A549 (cell line): ENCODE measurements at places on chromosomes 7 and 10.

GRCh38 chr7:37287131-37287855 is 161.4 kb downstream of the ELMO1 start:
- no peak for DNase-seq

- no peak for DNase-seq
Measured at GRCh38 chr10:130867446-130868194, 443.9 kb downstream of the TCERG1L start.

GRCh38 chr7:17988858-17989257 is 38.8 kb downstream of the PRPS1L1 start:
- no peak for DNase-seq

DNA sequence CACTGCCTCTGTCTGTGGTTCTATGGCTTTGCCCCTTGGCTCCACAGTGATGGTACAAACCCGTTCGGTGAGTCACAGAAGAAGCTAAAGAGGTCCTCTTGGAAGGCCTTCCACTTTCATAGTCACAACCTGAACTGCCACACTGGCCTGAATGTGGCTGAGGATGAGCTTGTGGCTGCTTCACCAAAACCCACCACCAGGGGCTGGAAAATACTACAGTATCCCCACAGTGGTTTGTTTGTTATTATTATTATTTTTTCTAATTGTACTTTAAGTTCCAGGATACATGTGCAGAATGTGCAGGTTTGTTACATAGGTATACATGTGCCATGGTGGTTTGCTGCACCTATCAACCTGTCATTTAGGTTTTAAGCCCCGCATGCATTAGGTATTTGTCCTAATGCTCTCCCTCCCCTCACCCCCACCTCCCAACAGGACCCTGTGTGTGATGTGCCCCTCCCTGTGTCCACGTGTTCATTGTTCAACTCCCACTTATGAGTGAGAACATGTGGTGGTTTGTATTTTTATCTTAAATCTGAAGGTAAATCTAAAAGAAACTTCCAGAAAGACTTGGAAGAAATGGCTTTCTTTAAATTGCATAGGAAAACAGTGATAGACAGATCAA is 160.8 kb upstream of the NPSR1 start:
- peak; percentile 15 for DNase-seq

DNA sequence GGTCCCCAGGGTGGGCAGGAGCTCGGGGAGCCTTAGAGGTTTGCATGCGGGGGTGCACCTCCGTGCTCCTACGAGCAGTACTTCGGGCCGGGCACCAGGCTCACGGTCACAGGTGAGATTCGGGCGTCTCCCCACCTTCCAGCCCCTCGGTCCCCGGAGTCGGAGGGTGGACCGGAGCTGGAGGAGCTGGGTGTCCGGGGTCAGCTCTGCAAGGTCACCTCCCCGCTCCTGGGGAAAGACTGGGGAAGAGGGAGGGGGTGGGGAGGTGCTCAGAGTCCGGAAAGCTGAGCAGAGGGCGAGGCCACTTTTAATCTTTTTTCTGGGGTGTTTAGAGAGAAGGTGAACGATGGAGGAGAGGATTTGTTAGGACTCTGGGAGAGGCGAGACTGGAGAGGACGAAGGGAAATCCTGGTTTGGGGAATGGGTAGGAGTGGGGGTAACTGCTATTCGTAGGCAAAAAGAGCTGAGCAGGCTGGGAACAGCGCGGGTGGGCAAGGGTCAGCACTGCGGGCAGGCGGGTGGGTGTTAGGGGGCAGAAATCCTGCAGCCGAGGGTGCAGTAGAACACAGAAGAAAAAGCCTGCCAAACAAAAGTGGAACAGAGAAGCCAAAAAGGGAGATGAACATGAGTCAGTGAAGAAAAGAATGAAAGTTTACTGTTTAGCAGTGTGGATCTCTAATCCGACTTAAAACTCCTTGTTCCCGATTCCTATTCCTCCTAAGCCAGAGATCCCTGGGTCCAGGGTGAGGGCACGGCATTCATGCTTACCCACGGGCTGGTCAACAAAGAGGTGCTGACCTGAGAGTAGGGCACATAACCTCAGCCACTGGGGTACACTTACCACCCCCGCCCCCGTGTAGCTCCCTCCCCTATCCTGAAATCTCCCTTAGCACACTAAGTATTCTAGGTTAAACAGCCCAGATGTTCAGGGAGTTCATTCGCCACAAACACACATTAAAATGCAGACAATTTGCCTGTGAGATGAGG is 26.9 kb downstream of the PRSS2 start:
- no peak for DNase-seq

DNA sequence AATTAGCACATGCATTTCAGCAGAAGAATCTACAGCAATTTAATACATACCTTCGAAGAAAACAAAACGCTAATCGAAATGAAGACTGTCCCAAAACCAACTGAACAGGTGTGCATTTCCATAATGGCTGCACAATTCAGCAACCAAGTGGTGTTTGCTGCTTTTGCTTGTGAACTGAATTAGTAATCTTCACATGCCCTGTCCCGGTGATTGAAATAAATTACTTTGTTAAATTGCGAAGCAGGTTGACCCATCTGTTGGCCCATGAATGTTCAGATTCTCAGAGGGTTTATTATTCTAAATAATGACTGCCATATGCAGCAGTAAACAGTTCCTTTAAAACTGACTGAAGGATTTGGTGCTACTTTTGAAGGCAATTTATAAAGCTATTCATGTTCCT is 445.2 kb upstream of the NFE2L3 start:
- DNase-seq, result no peak

- no peak for DNase-seq
Measured at GRCh38 chr7:5766321-5766761, 15.1 kb downstream of the RNF216 start.

GRCh38 chr10:95832216-95833041 is 75.3 kb upstream of the CC2D2B start:
- no peak for DNase-seq

DNA sequence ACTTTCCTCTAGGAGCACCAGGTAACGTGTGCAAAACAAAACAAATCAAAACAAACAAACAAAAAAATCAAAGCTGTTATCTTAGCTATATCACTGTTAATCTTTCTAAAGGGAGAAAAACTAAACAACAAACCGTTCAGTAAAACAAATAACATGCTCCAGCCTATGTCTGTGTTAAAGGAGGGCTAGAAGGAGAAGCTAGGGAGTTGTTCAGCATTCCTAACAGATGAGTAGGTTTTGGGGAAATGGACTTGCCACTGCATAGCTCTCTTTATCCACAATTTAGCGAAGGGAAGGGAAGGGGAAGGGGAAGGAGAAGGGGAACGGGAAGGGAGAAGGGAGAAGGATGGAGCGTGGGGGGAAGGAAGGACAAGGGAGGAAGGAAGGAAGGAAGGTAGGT is 134.2 kb upstream of the AKR1E2 start:
- DNase-seq, result no peak

- DNase-seq, result no peak
Measured at GRCh38 chr7:116955801-116956476, 2.6 kb downstream of the ST7 start.

DNA sequence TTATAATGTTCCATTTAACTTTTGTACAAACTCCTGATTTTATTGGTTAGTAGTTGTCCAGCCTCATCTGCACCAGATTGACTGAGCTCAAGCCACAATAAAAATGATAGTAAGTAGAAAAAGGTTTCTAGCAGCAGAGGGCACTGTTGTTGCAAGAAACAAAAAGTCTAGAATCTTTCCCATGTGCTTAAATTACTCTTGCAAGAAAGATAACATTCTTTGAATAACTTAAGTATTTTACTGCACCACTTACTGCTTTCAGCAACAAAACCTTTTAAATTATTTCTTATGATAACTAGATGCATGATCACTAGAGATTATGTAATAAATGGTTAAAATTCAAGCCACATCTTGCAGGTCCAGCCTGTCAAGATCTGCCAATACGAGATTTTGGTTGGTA is 27.0 kb downstream of the LMOD2 start:
- DNase-seq, result peak; percentile 19

DNA sequence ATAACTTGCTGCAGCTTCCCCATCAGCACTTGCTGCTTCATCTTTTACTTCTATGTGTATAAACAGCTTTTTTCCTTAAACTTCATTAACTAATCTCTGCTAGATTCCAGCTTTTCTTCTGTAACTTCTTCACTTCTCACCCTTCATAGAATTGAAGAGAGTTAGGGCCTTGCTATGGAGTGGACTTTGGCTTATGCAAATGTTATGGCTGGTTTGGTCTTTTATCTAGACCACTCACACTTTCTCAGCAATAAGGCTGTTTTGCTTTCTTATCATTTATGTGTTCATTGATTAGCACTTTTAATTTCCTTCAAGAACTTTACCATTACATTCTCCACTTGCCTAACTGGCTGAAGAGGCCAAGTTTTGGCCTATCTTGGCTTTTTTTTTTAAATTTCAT is 64.2 kb upstream of the HELLS start:
- no peak for DNase-seq

GRCh38 chr10:121921238-121921931 is 6.4 kb downstream of the ATE1 start:
- no peak for DNase-seq

DNA sequence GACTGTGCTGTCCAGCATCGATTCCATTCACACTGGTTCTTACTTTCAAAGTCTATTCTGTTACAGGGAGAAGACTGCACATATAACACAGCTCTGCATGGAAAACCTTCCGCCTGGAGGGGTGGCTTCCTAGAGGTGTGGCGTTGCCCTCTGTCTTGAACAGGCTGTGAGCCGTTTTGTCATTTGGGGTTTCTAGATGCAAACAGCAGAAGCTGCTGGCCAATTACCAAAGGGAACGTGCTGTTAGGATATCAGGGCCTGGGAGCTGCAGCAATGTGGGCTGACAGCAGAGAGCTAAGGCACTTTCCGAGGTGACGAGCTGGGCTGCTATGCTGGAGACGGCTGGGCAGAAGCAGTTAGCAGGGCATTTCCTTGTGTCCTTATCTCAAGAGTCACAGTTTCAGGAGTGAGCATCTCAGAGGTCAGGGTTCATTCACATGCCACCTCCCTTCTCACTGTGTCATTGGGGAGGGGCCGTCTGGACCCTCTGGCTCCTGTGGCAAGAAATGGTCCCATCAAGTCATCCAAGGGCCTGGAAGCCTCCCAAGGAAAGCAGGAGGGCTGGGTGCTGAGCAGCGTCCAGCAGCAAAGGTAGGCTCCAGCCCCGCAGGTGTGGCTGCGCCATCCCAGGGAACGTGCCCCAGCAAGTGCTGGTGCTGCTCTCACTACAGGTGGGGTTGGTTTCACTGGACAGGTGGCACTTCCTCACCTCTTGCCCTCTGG is 106.5 kb downstream of the WDR37 start:
- DNase-seq, result no peak

GRCh38 chr7:158497627-158498026 is 90.0 kb downstream of the PTPRN2 start:
- DNase-seq, result no peak

DNA sequence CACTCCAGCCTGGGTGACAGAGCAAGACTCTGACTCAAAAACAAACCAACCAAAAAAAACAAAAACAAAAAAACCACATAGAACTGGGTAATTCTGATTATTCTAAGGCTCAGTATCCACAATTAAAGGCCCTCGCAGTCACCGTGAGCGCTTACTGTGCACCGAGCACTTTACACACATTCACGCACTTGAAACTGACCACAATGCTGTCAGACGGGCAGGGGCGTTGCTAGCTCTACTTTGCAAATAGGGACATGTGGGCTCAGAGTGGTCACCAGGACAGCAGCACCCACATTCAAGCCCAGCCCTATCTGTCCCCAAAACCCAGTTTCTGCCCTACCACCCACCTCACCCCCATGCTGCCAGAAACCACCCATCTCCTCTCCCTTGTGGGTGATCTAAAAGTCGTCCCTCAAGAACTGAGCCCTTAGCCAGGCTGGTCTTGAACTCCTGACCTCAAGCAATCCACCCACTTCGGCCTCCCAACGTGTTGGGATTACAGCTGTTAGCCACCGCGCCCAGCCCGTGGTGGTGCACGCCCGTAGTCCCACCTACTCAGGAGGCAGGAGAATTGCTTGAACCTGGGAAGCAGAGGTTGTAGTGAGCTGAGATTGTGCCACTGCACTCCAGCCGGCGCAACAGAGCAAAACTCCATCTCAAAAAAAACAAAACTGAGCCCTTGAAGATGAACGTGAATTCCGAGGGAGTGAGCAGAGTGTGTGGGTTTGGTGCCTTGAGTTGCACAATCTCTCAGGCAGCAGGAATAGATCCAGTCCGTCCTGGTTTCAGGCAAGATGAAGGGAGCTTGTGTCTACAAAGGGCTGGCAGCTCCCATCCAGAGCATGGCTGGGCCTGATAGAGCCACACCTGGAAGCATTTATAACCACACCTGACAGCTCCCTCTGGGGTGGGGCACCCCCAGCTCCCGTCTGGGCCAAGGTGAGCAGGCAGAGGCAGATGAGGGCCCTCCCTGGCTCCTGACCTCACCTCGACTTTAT is 5.4 kb upstream of the HSPB1 start:
- peak; percentile 69 for DNase-seq

DNA sequence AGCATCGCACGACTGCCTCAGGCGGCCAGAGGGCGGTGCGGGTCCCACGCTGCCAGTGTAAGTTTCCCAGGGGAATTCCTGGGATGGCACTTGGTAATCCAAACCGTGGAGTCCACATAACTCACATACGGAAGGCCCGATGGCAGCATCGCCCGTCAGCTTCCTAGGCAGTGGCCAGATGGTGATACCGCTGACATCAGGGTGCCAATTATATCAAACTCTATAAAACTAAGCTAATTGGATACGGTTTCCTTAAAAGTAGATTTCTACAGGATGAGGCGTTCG is 189.8 kb downstream of the CELF2 start:
- no peak for DNase-seq

DNA sequence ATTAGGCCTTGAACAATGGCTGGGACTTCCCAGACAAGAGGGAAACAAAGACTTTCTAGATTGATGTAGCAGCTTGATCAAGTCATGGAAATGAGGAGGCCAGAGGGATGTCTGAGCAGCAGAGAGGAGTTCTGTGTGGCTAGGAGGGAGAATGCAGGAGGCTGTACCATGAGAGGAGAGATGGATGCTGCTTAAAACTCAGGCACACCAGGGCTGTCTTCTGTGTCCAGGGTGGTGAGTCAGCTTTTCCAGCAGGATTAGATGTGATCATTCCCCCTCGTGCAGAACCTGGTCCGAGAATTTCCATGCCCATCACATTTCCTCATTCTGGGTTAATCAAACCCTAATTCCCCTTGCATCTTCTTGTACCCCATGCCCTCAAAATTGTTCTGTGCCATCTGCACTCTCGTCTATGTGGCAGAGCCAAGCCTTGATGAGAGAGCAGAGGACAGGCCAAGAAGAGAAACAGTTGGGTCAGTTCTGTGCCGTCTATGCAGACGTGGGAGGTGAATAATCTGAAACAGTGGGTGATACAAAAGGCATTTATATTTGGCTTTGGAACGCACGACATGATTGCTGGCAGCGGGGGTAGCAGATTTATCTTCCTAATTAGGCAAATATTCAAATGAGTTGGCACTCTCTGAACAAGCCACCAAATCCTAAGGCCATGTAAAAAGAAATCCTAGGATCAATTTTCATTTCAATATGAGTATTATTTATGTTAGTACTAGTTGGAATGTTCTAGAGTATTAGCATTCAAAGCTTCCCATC is 160.7 kb downstream of the TMEM178B start:
- no peak for DNase-seq

- DNase-seq, result no peak
Measured at GRCh38 chr10:118332948-118333710, 9.0 kb downstream of the FAM204A start.
